ENCODE measurements at places on chromosomes 11 and 22.

DNA sequence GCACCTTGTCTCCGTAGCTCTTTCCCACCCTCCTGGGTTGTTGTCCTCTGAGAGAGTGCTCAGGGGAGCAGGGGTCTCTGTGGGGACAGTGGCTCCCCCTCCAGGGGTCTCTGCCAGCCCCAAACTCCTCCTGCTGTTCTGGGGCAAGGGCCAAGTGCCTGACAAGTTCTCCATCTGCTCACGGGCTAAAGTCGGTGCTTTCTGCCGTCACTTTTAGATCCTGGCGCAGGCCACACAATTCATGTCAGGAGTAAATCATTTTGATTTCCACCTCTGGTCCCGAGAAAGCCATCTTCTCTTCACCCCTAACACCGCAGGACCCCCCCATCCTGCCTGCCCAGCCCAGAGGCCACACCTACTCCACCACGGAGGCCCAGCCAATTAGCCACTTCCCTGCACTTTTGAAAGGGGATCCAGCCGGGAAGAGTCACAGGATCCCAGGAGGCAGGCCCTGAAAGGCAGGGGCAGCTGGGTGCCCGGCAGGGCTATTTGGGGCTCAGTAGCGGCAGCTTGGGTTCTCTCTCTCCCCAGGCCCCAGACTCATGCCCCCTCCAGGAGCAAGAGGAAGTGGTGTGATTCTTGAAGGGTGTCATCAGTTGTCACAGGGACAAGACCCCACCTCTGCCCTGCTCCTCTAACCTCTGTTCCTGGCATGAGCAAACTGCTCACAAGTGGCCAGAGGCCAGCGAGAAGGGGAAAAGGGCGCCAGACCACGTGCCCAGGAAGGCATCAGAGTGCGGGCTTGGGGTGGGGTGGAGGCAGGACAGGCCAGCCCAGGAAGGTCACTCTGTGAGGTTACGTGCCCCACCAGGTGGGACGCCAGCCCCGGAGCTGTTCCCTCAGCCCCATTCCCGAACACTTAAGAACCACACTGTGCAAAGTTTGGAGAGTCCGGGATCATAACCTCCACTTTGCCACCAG lies 1.3 kb downstream of the MACROD1 start:
- DNase-seq = no peak

- no peak for DNase-seq
Measured at GRCh38 chr11:57434640-57435546, 8.0 kb upstream of the SLC43A3 start.

GRCh38 chr11:75505916-75506692 lies 19.6 kb downstream of the GDPD5 start:
- DNase-seq = no peak

- no peak for DNase-seq
Measured at GRCh38 chr22:37510091-37510490, 9.1 kb downstream of the CARD10 start.

GRCh38 chr11:131979364-131979763 lies 608.9 kb downstream of the NTM start:
- DNase-seq = no peak

DNA sequence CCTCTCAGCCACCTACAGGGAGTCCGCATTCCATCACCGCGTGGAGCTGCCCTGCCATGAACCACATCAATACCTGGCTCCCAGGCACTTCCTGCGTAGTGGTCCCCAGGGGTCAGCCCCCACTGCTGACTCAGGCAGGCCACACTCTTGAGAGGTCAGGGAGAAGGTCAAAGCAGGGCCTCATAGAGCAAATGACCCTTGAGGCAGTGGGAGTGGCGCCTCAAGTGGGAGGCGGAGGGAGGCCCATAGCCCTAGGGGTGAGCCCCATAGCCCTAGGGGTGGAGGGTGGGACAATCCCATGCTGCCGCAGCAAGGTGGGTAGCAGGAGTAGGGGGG lies 5.0 kb downstream of the PRDX5 start:
- no peak for DNase-seq

DNA sequence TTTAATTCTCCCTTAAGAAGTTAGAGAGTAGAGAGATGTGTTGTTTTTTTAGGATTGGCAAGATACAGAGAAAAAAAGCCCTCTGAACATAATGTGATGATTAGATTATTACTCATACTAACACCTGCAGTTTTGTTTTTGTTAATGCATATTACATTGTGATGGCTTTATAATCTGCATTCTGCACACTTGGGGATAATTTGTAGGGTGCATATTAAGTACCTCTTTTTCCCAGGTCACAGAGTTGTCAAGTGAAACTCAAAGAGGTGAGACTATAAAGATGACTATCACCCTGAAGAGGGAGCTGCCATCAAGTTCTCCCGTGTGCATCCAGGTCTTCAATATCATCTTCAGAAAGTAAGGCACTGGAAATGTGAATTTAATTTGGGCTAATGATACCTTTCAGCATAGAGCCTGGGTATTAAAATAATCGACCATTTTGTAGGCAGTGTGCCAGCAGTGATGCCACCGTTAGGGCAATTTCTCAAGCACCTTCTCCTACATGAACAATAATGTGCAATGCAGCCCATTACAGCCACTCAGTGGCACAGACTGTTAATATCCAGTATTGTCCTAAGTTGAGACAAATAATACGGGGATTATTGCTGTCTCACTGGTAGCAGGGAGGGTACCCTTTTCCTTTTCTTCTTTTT lies 16.2 kb downstream of the PIWIL4 start:
- no peak for DNase-seq

DNA sequence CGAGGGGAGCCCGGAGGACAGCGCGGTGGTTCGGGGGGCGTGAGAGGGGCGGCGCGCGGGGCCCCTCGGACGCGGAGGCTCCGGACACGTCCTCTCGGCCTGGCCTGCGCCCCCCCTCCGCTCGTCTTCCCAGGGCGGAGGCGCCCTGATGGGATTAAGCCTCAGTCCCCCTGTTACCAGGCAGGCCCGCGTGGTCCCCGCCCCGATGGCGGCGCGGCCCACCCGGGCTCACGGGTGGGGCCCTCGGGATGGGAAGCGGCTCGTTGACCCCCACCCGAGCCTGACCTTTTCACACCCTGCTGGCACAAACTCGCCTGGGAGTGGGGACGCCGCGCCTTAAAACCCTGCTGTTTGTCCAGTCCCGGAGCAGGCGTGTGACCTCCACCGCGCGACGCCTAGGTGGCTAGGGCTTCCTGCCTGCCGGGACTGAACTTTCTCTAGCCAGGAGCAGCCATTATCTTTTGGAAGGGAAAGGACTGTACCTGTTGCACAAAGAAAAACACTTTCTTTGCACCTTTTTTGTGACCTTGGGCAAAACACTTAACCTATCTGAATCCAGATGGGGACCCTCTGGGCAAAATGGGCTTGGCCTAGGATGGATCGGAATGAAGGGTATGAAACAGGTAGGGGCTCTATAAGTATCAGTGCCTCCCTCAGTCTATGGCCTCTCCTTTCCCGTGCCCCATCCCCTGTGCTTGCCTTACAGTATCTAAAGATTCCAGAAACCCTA lies 1.0 kb downstream of the KIAA1671 start:
- no peak for DNase-seq

- peak; percentile 6 for DNase-seq
Measured at GRCh38 chr11:86245369-86246292, 1.1 kb downstream of the EED start.
